Midbrain (tissue), 1 donor: ENCODE measurements at places on chromosomes 2 and 18.

DNA sequence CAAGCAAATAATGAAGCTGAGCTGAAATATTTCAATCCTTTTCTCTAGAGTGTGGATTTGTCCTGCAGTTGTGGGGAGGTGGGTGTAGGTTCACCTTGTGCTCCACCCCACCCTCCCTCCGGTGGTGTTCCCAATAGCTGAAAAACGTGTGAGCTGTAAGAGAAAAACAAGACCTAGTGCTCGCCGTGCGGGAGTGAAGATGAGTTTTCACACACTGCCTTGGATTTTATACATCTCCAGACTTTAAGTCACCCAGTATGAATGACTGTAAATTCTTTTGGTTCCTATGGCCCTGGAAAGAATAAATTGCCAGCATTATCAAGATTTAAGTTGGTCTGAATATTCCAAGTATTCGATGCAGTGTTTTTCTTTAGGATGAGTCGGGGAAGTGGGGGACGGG, 1.9 kb upstream of the SOX11 start:
- no peak for DNase-seq

GRCh38 chr2:19728125-19728524, 173.7 kb downstream of the TTC32 start:
- DNase-seq: no peak

DNA sequence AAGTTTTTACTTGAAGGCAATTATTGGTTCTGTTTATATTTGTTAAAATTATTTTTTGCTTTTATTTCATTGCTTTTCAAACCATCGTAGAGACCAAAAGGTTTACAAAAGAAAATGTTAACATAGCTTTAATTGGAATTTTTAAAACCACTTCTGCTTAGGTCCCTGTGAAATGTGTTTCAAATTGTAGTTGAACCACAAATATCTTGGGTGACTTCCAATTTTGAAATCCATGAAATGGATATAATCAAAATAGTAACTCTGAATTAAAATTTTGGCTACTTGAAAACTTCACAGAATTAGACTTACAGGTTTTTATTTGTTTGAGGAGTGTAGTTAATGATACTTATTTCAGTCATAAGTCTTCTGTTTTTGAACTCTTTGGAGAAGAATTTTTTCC, 3.1 kb upstream of the SPAG16 start:
- no peak for DNase-seq

DNA sequence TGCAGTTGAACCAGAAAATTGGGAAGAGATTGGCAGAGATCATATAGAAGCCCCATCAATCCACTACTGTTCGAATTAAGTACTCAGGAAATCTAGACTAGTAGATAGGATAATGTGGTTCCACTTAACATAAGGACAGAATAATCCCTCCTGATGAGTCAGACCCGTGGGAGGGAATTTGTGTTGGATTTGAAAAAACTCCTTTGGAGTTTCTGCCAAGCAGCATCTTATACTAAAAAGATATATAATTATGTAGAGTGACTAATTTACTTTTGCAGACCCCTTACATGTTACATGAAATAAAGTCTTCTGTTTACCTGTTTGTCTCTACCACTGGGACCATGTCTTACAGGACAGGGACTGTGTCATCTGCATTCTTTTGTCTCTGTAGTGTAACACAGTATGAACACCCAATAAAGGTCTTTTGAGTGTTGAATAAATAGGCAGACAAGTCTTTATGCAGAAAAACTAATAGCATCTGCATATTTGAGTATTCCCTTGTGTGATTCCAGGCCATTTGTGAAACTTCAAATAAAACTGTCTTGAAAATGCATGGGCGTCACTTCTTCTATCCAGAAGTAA, 122.6 kb upstream of the DNAJC10 start:
- no peak for DNase-seq

DNA sequence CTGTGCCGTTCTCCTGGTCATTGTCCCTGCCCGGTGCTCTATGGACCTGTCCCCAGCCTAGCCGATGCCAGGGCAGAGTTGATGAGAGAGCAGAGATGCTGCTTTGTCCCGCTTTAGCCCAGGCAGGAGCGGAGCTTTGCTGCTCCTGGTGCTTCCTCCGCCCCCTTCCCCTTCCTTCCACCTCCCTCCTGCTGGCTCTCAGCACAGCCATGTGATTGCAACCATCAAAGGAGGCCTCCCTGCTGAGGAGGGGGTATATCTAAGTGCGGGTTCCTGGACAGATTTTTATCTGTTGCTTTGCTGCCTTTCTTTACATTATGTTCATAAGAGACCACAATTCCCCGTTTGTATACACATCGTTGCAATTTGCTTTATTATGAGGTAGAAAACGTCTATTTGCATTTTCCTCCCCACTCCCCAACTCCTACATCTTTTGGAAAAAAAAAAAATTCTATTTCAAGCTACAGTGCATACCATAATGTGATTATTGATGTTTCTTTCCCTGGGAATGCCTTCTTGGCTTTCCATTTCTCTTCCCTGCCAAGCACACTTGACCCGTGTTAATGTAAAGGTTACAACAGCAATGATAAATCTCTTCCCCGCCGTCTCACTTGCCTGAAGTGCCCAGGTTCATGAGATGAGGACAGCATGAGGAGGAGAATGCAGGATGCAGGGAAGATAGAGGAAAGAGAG, 25.4 kb downstream of the ALPK2 start:
- DNase-seq: no peak

- no peak for DNase-seq
Measured at GRCh38 chr2:221289389-221289788, 282.7 kb downstream of the EPHA4 start.

- DNase-seq: no peak
Measured at GRCh38 chr2:112204411-112204810, 50.4 kb downstream of the ZC3H8 start.

DNA sequence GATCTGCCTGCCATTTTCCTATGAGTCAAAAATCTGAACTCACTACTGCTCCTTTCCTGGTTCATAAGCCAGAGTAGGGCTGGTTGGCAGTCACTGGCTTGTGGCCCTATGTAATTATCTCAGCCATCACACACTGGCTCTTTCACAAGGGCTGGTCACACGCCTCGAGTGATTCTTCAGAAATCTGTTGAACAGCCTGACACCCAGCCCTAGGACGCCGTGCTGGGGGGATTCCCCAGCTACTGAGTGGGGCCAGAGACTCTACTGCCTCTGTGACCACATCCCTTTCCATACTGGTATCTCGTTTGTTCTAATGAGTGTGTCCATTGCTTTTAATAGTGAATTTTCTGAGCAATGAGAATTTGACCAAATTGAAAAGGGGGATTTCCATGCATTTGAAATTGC, 45.8 kb upstream of the RBM44 start:
- no peak for DNase-seq

- no peak for DNase-seq
Measured at GRCh38 chr2:102796337-102796736, 34.5 kb downstream of the TMEM182 start.

DNA sequence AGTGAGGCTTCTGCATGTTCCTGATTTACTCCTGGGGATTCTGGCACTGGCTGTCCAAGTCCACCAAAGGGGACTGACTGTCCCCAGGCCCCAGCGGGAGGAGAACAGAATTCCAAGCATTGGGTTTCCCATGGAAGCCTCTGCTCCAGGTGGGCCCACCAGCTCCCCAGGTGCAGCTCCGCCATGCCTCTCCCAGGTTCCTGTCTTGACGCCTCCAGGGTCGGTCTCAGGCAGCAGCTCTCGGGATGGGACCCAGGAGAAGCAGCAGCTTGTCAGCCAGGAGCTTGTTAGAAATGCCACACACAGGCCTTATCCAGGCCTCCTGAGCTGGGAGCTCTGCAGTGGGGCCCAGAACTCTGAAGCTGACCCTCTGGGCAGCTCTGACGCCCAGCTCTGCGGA, 47.9 kb downstream of the DCDC2C start:
- DNase-seq: no peak

DNA sequence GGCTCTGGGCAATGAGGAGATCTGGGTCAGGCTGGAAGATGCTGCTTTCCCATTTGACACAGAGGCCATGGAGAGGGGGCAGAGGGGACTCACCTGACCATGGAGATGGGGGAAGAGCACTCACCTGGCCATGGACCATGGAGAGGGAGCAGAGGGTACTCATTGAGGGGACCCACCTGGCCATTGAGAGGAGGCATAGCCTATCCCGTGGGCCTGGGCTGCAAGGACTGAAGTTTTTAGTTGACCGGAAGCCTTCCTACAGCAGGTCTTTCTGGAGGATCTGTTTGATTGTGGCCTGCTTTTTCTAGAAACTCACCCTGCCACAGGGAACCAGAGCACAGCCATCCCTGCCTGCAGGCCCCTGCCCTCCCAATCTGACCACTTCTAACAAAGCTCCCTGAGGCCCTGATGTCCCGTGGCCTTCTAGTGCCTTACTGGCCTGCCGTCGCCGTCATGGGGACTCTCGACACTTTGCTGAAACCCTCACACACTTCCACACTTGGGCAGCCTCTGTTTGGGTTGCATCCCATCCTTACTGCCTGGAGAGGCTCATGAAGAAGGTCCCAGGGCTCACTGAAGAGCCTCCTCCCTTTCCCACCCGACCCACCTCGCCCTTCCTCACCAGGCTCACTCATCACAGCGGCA, 5.1 kb upstream of the PROM2 start:
- DNase-seq: no peak

- no peak for DNase-seq
Measured at GRCh38 chr2:99365661-99366060, 28.5 kb downstream of the EIF5B start.

DNA sequence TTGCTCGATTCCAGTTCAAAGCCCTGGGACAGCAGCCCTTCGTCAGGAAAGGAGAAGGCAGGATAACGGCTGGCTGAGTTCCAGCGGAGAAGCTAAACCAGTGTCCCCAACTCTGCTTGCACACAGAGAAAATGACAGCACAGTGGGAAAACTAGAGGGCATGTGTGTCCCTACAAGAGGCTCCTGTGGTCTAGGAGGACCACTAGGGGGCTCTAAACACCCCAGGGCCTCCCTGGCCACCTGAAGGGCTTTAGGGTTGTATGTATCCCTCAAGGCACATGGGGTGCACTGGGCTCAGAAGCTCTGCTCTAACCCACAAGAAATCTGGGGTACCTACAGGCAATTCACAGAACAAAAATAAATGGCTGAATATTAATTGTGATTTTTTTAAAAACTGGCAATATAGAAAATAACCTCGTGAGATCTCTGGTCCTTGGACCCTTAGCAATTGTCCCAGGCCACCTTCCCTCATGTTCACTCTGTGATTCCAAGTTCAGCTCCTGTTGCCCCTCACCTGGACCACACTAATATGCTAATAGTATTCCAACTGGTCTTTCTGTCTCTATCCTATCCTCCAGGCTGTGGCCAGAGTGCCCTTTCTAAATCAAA, 17.5 kb downstream of the STAT1 start:
- no peak for DNase-seq

- DNase-seq: no peak
Measured at GRCh38 chr2:105929516-105929915, 184.8 kb downstream of the NCK2 start.

- DNase-seq: no peak
Measured at GRCh38 chr2:72897785-72898584, 10.8 kb downstream of the SPR start.

DNA sequence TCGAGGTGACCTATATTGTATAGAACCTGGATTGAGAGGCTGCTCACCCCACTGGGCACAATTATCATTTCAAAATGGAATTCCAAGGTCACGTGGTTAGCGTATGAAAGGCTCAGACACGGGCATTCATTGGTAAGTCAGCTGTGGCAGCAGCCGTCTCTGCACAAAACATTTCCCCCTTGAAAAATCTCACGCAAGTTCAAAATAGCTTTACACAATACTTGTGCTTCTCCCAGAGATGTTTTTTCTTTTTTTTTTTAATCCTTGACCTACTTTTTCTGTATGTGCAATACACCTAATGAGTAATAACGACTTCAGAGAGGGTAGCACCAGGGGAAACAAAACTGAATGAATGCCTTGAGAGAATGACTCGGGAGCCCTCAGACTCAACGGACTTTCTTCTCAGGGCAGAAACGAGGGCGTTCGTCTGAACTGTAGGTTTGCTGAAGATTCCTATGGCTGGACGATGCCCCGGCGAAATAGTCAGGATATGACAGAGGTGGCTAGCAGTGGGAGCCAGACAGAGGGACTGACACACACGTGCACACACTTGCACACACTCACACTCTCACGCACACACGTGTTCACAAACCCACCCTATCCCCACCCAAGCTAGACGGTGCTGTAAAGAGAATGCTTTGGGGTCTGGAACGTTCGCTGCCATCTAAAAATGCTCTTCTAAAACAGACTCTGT, 77.8 kb downstream of the PDCL3 start:
- peak; percentile 6 for DNase-seq

DNA sequence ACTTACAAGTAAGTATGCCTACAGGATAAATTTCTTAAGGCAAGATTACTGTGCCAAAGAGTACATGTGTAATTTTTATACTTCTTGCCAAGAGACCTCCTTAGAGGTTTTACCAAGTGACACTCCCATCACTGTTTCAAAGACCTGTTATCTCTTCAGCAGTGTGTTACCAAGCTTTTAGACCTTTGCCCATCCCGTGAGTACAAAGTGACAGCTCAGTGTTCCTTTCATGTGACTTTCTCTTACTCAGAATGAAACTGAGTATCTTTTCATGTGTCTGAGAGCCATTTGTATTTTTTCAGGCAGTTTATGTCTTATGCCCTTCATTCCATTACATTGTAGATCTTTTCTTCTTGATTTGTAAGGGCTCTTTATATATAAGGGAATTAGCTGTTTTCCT, 287.5 kb upstream of the SALL3 start:
- no peak for DNase-seq

DNA sequence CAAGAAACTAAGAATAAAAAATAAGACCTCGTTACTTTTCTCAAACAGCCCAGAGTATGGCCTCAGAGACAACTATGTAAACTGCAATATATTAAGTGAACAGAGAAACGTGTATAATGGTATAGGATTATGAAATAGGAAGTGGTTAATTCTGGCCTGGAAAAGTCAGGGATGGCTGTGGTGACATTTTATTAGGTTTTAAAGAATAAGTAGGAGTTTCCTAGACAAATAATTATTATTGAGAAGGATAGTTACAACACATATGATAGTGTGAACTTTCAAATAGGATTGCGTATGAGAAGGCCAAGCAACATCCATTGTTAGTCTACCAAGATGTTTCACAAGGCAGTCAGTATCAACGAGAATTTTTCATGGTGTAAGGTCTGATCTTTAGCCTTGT, 244.1 kb downstream of the LPIN1 start:
- no peak for DNase-seq

DNA sequence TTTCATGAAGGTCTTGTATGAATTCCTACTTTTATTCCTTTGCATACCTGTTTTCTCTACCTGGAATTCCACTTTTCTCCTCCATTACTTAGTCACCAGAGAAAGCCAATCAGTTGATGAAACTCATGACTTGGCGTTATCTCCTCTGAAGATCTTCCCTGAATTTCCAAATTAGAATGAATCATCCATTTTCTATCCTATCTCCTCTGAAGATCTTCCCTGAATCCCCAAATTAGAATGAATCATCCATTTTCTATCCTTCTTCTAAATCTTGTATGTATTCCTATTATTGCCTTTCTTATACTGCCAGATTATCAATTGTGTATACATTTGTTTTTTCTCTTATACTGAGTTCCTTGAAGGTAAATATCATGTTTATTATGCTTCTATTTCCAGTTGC, 440.4 kb downstream of the CCDC85A start:
- no peak for DNase-seq
